ENCODE measurements at places on chromosomes 4 and X.

DNA sequence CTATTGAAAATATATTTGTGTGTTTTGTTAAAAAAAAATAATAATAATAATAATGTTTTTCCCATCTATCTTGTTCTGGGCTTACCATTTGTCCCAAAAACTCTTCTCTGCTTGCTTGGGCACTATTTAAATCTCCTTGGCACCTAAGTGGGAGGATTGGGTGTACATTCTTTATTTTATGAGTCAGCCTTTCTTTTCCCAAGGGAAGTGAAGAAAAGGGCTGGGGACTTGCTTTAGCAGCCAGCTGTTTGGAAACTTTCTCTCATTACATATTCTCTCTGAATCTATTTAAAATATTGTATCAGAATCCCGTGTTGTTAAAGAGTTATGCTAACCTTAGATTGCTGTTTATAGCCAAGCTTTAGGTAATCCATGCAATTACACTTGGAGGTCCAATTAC is 2332.4 kb downstream of the ARAP2 start:
- DNase-seq, result no peak

- no peak for DNase-seq
Observed at GRCh38 chr4:20773144-20773997, 73.1 kb downstream of the PACRGL start.

DNA sequence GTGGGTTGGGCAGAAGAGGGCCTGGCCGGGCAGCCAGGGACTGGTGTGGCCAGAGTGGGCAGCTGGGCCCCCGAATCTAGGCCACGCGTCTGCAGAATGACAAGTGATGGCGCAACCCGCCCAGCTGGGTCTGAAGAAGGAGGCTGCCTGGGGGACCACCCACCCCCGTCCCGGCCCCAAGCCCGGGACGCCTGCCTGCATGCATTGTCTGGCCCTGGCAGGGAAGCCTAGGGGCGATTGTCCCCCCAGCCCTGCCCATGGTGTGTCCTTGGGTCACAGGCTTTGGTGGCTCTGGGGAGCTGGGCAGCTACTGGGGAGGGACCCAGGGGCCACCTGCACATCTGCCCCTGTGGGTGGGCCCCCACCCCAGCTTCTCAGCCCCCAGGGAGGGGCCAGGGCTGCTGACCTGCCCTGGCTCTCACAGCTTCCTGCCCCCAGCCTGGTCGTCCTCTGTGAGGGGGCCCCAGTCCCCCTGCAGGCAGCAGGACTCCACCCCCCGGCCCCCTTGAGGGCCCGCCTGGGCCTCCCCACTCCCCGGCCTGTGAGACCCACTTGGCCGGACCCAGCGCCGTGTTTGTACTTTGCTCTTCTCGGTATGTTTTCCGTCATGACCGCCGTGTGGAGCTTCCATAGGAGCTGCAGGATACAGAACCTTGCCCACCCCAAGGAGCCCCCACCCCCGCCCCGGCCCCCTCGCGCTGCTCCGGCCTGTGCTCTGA is 4.9 kb downstream of the FGFR3 start:
- no peak for DNase-seq

- DNase-seq, result no peak
Observed at GRCh38 chr4:90209922-90210321, 82.7 kb downstream of the CCSER1 start.

DNA sequence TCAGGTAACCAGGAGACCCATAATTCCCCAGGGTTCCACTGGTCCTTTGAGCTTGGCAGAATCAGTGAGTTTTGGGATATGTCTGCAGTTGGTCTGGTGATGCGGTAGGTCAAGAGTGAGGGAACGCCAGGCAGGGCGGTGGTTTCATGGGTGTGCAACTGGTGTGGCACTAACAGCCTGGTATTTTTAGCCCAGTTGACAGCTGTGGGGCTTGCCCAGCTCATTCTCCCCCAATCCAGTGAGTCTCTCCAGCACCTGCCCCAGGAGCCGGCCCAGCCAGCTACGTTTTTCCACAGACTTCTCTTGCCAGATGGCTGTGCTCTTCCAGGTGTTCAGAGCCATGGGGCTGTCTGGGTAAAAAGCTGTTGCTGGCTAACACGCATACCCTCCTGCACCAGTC is 1019.9 kb downstream of the CCSER1 start:
- DNase-seq, result no peak

GRCh38 chr4:145760961-145761929 is 81.3 kb downstream of the C4orf51 start:
- no peak for DNase-seq

DNA sequence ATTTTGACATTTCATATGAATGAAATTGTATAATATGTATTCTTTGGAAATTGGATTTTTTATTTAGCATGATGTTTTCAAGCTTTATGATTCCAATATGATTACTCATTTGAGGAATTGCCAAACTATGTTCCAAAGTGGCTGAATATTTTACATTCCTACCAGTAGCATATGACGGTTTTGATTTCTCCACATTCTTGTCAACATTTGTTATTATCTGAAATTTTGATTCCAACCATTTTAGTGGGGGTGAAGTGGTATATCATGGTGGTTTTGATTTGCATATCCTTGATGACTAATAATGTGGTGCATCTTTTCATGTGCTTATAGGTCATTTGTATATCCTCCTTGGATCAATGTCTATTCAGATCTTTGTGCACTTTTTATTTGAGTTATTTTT is 2.6 kb upstream of the BEX1 start:
- DNase-seq, result no peak

- DNase-seq, result no peak
Observed at GRCh38 chrX:72714478-72714916, 391 bp upstream of the PHKA1 start.

GRCh38 chrX:275967-276580 is 5.1 kb upstream of the PLCXD1 start:
- DNase-seq, result no peak

- no peak for DNase-seq
Observed at GRCh38 chr4:82994834-82995233, 15.8 kb downstream of the LIN54 start.

- DNase-seq, result no peak
Observed at GRCh38 chr4:159358226-159358625, 255.3 kb downstream of the RAPGEF2 start.

GRCh38 chr4:143858456-143858855 is 46.9 kb downstream of the GYPE start:
- no peak for DNase-seq

DNA sequence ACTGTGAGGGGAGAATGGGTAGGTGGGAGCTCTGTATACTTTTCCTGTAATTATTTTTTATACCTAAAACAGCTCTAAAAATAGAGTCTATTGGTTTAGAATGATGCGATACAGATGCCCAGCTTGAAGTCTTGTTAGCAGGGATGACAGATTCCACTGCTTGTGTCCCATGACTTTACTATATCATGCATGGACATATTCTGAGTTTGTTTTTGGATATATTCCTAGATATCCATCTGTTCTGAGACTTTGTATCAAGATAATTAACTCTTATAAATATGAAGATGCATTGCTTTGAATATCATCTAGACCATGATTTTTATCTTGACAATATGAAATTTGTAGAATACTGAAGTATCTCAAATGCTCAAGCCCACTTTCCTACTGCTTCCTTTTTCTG is 1058.1 kb downstream of the RAPGEF2 start:
- DNase-seq, result no peak

GRCh38 chr4:74028504-74028903 is 10.0 kb downstream of the CXCL3 start:
- no peak for DNase-seq
